ENCODE measurements at places on chromosomes 13 and 19. TPM values are rescaled to one million over a fixed set of nuclear protein-coding genes. Genes with fewer than 3 reads are reported as not detected.

ZNF578 gene
- 1.4 TPM for total RNA-seq

TNNT1 gene
- not detected for total RNA-seq

CPT1C gene
- total RNA-seq: 2.8 TPM

DNA sequence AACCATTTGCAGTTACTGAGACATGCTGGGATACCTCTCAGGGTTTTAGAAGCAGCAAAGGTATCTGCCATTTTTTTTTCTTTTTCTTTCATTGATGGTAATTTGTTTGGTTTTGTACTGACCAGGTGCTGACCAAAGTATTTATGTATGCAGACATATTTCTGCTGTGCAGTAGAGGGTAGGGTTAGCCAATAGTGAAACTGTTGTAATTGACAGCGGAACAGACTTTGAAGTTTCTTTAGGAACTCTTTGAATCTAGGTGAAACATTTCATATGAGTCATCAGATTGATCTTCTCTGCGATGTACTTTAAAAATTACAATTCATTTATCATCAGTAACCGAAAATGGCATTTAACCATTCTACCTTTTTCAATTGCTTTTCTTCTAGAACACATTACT is 63.0 kb downstream of the ITGBL1 start:
- DNase-seq: no peak

DNA sequence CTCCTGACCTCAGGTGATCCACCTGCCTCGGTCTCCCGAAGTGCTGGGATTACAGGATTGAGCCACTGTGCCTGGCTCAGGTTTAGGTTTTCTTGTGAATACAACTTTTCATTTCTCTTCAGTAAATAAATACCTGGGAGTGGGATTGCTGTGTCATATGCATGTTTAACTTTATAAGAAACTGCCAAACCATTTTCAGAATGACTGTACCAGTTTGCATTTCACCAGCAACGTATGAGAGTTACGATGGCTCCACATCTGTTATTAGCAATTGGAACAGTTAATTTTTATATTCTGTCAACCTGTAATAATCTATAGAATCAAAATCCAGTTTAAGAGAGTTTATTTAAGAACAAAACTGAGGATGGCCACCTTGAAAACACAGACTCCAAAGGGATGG is 52.2 kb downstream of the TEX26 start:
- no peak for DNase-seq

- no peak for DNase-seq
Measured at GRCh38 chr13:38814331-38814730, 127.5 kb downstream of the FREM2 start.

- DNase-seq: no peak
Measured at GRCh38 chr13:50188696-50189095, 173.5 kb downstream of the KCNRG start.

GRCh38 chr13:113639616-113640262 is 18.3 kb downstream of the ATP4B start:
- peak; percentile 30 for DNase-seq

- no peak for DNase-seq
Measured at GRCh38 chr19:56158170-56158757, 17.2 kb downstream of the ZNF444 start.

DNA sequence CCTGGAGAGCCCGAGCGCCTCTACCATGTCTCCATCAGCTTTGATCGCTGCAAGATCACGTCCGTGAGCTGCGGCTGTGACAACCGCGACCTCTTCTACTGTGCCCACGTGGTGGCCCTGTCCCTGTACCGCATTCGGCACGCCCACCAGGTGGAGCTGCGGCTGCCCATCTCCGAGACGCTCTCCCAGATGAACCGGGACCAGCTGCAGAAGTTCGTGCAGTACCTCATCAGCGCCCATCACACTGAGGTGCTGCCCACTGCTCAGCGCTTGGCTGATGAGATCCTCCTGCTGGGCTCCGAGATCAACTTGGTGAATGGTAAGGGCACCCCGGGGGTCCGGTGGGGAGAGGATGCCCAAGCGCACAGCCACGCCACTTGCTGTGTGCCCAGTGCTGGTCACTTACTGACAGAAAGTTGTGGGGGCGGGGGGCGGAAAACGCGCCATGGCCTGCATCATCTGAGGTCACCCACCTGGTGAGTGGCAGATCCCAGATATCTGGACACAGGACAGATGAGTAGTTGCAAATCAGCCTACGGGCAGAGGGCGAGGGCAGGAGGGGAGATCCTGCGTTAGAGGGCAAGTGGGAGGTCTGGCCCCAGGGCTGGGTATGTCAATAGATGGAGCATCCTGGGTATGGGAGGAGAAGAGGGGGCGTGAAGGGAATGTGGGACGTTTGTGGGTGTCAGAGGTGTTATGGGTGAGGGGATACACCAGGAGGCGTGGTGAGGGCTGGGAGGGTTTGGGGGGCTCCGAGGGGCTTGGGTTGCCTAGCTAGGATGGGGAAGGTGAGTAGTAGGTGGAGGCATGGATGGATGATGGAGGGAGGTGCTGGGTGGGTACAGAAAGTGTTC is 9.8 kb downstream of the ZSWIM4 start:
- DNase-seq: no peak

Measured in breast epithelium (tissue), 4 donors.